ENCODE measurements at places on chromosomes 12 and 14.
A peak's percentile ranks its signal among the peaks of the same experiment; 100 is the strongest.

DNA sequence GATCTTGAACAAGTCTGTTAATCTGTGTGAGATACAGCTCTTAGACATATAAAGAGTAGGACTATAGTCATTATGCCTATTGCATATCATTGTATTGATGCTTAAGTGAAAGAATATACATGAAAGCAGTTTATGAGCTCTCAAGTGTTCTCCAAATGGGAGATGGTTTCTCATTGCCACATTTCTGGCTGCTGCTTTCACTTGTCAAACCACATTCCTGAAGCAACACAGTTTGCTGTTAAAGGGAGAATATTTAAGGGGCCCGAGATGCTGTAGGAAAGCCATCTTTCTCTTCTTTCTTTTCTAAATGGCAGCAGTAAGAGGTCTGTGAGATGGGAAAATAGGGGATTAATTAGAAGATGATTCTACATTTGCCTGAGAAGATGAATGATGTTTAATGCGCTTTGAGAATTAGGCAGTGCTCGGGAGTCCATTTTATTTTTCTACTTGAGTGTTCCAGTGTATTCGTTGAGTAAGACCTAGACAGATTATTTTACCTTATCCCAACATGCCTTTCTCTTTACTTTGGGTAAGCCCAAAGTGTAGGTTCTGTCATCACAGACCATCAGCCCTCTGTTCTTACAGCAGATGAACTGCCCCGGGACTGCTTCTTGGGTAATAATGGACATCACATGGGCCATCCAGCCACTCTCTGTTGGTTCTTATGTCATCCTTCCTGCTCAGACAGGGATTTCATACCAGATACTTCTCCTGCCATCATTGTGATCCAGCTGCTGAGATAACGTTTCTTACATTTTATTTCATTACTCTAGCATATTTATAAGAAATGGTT is 35.6 kb downstream of the ANO4 start:
- DNase-seq: no peak

DNA sequence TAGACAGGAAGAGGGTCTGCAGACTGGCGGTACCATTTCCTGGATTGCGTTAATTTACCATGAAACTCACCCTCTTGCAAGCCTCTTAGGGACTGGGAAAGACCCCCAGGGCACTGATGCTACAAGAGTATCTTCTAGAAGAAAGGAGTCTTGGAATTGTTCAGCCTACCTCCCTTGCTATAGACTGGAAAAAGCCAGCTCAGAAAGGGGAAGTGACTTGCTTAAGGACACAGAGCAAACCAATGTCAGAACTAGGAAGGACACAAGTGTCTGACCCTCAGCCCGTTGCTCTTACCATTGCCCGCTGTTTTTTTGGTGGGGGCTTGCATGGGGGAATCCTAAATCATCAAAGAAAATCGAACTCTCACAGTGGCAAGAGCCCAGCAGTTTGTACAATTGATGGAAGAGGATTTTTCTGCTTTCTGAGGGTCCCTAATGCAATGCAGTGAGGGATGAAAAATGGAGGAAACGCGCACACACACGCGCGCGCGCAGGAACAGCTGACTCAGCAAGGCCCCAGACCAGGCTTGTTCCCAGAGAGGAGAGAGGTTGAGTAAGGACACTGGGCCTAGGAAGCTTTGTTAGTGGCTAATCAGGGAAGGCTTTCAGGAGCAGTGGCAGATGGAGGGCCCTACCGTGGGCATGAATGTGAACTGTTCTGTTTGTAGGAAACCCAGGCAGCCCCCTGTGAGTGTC is 50.9 kb downstream of the RIN3 start:
- DNase-seq: no peak

GRCh38 chr14:99201351-99202073 is 70.5 kb downstream of the BCL11B start:
- DNase-seq: no peak

GRCh38 chr12:114684098-114684869 is at the start of gene TBX3:
Gene TBX3 (minus strand): TSS chr12:114684175. CDS start chr12:114683200, 975 bp downstream.
- peak; percentile 13 for DNase-seq

- no peak for DNase-seq
Observed at GRCh38 chr14:21626491-21627230, 8.1 kb downstream of the OR10G2 start.

DNA sequence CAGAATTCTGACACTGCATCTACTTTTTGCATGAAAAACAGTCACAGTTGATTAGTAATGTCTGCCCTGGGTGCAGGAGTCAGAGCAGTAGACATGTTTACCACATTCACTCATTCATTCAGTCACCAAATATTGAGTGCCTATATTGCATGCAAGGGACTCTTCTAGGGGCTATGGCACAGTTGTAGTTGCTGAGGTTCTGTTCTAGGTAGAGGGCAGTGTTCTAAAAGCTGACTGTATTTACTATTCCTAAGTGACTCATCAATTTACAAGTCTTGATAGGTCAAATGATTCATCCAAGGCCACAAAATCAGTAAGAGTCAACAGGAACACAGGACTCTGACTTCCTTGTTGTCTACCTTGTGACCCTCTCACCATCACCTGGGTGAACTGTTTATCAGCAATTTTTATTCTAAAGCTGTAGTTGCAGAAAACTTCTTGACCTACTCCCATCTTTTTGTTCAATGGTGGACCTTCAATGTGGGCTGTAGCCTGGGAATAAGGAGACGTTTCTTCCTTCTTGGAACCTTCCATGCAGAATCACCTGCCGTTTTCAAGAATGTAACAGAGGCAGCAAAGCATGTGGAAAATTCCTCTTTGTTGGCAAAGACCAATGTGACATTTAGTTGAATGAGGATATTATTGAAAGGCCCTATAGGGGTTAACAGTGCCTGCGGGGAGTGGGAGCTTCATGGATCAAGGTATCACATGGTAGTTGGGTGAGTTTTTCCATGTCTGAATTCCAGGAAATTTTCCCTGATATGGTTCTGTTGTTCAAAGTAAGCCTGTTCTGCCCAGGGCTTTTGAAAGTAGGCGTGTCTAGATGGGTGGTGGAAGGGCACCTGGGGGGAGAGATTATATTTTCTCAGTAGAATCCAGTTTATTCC is 223.2 kb downstream of the KTN1 start:
- no peak for DNase-seq

DNA sequence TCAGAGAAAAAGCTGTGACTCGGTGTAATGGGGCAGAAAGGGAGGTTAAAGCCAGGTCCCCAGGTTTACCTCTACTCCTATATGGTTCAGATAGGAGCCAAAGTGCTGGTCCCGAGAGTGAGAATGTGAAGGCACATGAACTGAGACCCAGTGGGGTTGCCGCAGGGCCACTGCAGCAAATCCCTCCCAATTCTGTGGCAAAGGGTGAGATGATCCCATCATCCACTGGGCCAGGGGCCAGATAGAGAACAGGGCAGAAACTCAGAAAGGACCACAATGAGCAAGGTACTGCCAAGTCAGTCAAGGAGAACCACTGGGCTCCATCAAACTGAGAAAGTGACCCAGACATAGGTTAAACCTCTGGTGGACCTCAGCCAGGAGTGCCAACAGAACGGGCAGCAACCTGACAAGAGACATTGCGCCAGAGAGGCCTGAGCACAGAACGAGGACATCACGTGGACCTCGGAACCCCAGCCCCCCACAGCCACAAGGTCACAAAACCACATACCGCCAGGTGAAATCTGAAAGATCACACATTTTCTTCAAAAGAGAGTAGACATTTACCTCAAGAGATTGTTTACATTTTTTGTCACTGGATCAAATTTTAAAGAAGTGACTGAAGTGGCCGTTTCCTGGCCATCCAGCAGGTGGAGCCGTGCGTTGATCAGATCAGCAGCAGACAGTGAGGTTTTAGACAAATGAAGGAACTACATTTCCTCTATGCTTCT is 20.5 kb upstream of the ITPR2 start:
- DNase-seq: peak; percentile 58

- no peak for DNase-seq
Observed at GRCh38 chr12:6091786-6092566, 32.5 kb downstream of the VWF start.

GRCh38 chr14:22163051-22163450 is 426.0 kb downstream of the DAD1 start:
- no peak for DNase-seq

DNA sequence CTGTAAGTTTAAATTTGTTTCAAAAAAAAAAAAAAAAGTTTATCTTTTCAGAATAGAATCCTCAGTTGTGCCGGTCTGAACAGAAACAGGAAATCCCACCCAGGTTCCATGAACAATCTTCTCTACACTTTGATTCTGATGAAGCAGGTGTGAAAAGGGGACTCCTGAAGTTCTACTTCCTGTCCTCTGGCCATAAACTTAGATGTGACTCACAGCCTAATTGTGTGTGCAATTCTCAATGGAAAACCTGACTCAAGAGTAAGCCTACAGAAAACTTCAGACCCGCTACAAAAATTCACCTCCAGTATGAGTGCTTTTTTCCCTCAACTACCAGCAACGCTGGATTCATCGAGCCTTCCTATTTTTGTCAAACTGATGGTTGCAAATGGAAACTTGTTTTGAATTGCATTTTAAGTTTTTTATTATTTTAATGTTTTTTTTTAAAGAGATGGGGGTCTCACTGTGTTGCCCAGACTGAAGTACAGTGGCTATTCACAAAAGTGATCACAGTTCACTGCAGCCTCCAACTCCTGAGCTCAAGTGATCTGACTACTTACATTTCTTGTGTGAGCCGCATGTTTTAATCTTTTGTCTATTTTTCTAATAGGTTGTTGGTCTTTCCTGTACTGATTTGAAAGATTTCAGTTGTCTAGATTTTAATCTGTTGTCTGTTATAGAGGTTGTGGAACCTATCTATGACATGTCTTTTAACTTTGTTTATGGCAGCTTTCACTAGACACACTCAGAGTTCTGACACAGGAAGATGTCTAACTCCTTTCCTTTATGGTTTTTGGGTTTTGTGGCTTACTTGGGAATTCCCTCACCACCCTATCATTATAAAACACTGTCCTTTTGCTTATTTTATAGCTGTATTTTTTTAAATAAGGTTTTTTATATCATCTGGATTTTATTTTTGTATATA is 37.6 kb downstream of the ATG14 start:
- peak; percentile 46 for DNase-seq

GRCh38 chr12:30570211-30570890 is 125.3 kb downstream of the IPO8 start:
- no peak for DNase-seq

GRCh38 chr12:56257491-56258067 is 605 bp downstream of the ANKRD52 start:
- DNase-seq: no peak

GRCh38 chr14:44027397-44027796 is 479.7 kb downstream of the FSCB start:
- no peak for DNase-seq

GRCh38 chr14:97458255-97458654 is 661.1 kb downstream of the VRK1 start:
- DNase-seq: no peak

DNA sequence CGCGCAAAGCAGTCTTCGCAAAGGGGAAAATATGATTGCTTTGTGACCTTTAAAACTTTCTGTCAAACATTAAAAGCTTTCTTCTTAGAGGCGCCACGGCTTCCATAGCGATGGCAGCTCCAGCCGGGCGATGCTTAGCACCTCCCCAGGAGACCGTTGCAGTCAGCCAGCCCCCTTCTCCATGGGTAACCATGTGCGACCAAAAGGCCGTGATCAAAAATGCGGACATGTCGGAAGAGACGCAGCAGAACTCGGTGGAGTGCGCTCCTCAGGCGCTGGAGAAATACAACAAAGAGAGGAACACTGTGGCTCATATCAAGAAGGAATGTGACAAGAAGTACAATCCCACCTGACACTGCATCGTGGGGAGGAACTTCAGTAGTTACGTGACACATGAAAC is 12.7 kb upstream of the STON2 start:
- DNase-seq: no peak

DNA sequence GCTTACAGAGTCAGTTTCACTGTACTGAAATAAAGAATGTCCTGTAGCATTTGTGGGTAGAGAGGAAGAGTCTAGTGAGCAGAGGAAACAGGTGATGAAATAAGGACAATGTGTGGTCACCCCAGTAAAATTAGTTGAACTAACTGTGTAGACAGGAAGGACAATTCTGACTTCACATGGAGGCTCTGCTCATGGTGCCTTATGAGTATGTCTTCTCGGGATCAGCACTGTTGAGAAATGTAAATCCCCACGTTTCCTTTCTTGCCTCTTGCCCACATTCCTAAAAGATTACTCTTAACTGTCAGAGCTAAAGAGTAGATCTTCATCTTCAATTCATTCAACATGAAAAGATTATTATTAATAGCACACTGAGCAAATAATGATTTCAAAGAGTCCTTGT is 113.2 kb upstream of the FLRT2 start:
- DNase-seq: no peak

- no peak for DNase-seq
Observed at GRCh38 chr14:93788543-93789227, 400 bp upstream of the PRIMA1 start.

- DNase-seq: no peak
Observed at GRCh38 chr14:72962829-72963312, 36.6 kb downstream of the DCAF4 start.

DNA sequence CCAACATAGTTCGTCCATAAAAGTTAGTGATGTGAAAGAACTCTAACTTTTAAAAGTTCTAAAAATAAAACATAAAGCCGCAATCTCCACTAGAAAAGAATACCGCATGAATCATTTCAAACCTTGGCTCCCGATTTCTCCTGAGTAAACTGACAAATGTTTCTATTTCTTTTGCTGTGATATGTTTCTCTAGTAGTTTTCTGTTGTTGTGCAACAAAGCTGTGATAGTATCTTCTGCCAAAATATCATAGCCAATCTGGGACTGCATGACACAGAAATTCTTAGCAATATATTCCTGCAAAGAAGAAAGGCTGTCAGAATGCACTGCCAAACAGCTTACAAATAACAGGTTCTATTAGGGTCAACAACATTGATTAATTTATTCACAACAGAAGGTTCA is 174.0 kb downstream of the ITPR2 start:
- no peak for DNase-seq

- peak; percentile 64 for DNase-seq
Observed at GRCh38 chr14:72476657-72477499, 417.0 kb downstream of the DPF3 start.

DNA sequence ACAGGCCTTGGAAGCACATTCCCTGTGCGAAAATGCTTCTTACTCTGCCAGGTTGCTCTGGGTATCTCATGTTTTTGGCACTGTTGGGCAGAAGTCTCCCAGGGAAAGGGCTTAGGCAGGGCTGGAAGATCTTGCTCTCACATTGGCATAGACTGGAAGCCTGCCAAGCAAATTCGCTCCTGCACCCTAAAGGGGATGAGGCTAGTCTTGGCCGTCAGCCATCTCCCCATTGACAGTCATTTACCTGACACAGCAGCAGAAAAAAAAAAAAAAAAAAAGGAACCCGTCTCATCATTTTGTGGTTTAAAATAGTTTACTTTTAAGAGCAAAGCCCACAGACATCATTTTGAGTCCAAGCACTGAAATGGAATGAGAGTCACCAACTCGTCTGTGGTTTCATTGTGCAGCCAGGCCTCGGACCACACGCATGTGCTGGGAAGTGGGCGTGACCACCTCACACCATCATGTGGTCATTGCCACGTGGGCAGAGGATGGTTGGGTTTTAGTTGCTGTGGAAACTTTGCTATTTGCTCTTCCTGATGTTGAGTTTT is 84.8 kb downstream of the NRXN3 start:
- no peak for DNase-seq

- DNase-seq: no peak
Observed at GRCh38 chr12:65821336-65821735, 2.9 kb upstream of the HMGA2 start.

GRCh38 chr12:59070322-59070933 is 150.1 kb upstream of the LRIG3 start:
- DNase-seq: no peak

GRCh38 chr14:32142341-32142740 is 59.5 kb upstream of the RNU6-7 start:
- no peak for DNase-seq

GRCh38 chr12:6613015-6613775 is 6.0 kb upstream of the CHD4 start:
- no peak for DNase-seq

All from activated CD4-positive, alpha-beta T cell treated with anti-CD3 and anti-CD28 coated beads for 4 hours (primary cell).